ENCODE measurements at places on chromosomes 3 and 15.

- no peak for DNase-seq
These were observed 84.3 kb downstream of the SHQ1 start for GRCh38 chr3:72763751-72764440.

GRCh38 chr3:16243706-16244490 lies 20.8 kb downstream of the DPH3 start:
- no peak for DNase-seq

- DNase-seq: no peak
These were observed 299.9 kb downstream of the TBC1D5 start for GRCh38 chr3:17442332-17443049.

DNA sequence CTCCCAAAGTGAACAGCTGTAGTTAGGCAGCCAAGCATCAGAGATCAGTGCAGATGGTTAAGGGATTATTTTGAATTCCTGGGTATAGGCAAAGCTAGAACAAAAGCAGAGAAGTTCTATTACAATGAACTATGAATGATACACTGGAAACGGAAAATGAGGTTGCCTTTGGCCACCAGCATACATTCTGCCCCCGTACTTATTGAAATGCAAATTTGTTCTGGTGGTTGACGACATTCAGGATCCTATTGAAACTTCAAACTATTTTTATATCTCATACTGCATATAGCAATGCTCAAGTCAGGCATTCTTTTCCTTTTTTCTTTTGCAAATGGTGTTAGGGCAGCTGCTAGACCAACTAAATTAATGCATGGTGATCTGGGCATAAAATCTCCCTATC lies 61.7 kb downstream of the SLC12A1 start:
- no peak for DNase-seq

- DNase-seq: no peak
These were observed 77.3 kb downstream of the APBA2 start for GRCh38 chr15:28962851-28963710.

DNA sequence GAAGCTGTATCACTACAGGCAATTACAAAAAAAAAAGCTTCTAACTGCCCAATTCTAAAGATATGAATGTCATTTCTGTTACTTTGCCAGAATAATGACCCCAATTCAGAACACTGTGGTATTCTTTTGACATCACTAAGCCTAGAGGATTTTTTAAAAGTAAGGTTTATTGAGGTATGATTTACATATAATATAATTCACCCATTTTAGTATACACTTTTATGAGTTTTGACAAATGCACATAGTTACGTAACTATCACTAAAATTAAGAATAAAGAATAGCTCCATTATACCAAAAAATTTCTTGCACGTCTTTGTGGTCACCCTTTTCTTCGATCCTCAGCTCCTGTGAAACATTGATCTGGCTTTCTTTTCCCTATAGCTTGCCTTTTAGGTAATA lies 74.0 kb upstream of the PLSCR5 start:
- DNase-seq: no peak

- no peak for DNase-seq
These were observed 40.5 kb downstream of the RASGRP1 start for GRCh38 chr15:38524156-38524555.

DNA sequence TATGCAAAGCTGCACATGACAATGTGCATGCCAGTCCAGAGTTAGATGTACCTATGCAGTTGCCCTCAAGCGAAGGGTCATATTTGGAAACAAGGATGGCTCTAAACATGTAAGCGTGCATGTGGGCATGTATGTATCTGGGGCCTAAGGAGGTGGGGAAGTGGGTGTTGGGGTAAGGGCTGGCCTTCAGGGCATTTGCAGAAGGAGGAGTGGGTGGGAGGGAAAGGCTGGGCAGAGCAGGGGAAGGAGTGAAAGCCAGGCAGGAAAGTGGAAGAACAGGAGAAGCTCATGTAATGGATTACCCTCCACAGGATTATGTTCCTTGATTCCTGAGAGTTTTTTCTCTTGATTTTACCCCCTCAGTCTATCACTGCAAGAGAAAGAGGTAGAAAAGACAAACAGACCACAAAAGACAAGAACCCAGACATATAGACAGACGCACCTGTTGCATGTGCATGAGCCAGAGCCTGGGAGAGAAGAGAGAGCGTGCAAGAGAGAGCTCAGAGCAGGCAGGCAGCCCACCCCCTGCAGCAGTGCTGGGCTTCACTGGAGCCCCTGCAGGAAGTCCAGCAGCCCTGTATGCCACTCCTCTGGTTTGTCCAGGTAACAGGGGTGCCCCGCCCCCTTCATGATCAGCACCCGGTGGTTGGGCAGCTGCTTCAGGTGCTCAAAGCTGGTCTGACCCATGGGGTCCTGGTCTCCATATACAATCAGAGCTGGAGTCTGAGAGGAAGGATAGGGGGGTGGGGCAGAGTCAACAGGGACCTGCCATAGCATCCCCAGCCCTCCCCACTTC lies 1.8 kb upstream of the PCBP4 start:
- DNase-seq: no peak

DNA sequence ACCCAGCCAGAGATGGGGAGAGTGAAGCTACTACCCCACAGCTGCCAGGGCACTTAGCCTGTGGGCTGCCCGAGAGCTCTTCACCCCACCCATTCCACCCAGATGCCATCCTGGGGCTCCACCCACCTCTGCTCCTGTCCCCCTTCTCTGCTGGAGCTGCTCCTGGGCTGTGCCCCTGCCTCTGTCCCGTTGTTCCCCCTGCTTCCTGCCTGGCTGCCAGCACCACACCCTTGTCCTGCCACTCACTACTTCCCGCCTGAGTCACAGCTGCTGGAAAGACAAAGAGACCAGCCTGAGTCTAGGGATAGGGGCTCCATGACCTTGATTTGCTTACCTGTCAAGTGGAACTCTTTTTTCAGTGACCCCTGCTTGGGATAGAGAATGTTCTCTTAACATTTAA lies 12.4 kb downstream of the GNAI2 start:
- no peak for DNase-seq

- DNase-seq: no peak
These were observed 166.6 kb downstream of the ANO10 start for GRCh38 chr3:43455233-43455632.

DNA sequence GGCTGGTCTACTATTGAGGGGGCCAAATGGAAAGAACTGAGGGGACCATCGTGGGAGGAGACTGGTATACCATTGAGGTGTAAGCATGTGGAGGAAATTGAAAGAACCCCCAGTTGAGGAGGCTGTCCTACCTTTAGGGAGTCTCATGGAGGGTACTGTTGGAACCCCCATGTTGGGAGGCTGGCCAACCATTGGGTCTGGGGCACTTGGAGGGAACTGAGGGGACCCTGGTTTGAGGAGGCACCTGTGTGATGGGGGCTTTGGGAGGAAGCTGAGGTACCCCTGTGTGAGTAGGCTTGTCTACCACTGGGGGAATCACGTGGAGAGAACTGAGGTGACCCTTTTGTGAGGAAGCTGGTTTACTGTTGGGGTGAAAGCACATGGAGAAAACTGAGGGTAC lies 157.5 kb downstream of the FBLN2 start:
- DNase-seq: no peak

GRCh38 chr3:149332227-149332765 lies 1.1 kb downstream of the TM4SF18 start:
- no peak for DNase-seq

DNA sequence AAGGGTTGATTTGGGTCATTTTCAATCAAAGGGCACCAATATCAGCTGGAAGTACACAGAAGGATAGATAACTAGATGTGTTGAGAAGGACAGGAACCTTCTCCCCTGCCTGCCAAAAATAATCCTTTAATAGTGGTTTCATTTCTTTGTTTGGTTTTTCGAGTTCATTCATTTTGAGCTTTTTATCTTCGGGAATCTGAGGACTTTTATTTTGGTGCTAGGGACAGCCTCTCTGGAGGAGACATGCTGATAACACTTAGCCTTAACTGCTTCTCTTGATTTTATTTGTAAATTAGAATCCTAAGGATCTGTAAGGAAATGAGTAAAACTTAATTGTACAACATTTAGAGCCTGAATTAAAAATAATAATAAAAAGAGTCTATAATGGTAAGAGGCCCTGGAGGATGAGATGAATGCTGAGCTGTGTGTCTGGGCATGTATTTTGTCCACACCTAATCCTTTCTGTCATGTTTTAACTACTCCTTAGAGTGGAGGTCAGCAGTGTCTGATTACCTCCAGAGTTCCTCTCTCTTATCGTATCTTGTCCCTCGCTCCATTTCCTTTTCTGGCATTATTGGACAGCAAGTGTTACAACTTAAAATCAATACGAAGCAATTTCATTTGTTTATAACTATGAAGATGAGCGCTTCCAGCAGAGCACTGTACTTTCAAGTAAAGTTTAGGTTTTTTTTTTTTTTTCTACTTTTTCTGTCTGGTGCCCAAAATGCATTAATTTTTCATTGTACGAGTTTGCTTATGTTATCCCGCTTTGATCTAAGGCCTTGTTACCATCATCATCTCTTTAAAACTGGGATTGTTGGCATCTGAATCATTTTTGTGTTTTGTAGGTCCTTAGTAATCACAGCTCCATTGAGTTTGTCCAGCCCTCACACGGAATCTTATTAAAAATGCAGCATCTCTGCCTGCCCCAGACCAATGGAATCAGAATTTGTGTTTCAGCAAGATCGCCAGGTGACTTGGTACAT lies 22.8 kb downstream of the PTPRG start:
- DNase-seq: no peak

DNA sequence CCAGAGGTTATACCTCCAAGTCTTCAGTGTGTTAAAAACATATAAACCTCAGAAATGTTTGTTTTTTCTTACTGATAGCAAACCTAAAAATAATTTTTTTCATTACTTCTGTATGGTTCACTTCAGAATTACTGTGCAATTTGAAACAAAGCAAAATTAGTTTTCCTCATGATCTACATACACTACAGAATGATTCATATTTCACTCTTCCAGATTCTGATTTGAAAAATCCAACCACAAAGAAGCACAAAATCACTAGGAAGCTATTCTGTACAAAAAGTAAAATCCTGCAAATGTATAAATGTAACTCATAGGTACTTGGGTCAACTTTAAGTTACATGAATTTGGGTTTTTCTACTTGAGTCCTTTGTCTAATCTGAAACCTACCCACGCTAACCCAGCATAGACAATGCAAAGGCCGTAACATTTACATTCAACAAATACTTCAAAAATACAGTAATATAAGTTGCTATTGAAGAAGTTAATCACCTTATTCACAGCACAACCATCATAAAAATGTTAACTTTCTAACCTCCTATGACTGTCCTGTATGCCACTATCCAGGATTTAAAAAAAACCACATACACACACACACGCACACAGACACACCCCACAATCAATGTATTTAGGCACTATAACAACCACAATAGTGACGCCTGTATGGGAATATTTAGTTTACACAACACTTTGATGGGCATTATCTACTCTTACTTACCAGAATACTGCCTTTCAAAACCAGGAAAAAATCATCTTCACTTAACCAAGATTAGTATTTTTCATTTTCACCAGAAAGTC lies 11.5 kb downstream of the ATP13A3 start:
- no peak for DNase-seq

DNA sequence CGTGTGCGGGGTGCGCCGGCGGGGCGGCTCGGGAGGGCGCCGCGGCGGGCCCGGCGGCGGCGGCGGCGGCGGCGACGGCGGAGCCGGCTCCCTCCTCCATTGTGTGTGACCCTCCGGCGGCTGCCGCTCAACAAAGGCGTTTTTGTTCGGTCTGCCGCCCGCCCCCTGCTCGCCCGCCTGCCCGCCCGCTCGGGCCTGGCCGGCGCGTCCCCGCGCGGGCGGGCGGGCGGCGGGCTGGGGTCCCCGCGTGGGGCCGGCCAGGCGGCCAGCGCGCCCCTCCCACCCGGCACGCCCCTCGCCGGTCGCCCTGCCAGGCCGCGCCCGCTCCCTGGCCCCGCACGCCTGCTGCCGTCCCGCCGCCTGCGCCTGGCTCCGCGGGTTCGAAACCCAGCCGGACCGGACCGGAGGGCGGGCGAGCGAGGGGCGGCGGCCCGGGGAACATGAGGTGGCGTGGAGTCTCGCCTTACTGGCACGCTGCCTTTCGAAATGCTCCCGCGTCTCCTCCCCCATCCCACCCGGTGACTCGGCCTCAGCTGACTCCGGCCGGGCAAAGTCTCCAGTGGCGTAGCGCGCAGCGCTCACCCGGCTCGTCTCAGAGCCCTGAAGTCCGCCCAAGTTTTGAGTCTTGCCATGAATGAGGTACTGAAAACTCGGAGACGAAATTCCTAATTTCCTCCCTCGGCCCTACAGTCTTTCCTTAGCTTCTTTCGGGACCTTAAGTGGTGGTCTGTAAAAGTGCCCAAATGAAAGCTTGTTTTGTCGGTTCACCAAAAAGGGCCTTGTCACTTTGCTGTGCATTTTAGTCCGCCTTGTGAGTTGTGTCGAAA lies 588 bp downstream of the MAPK6 start:
- peak; percentile 38 for DNase-seq

DNA sequence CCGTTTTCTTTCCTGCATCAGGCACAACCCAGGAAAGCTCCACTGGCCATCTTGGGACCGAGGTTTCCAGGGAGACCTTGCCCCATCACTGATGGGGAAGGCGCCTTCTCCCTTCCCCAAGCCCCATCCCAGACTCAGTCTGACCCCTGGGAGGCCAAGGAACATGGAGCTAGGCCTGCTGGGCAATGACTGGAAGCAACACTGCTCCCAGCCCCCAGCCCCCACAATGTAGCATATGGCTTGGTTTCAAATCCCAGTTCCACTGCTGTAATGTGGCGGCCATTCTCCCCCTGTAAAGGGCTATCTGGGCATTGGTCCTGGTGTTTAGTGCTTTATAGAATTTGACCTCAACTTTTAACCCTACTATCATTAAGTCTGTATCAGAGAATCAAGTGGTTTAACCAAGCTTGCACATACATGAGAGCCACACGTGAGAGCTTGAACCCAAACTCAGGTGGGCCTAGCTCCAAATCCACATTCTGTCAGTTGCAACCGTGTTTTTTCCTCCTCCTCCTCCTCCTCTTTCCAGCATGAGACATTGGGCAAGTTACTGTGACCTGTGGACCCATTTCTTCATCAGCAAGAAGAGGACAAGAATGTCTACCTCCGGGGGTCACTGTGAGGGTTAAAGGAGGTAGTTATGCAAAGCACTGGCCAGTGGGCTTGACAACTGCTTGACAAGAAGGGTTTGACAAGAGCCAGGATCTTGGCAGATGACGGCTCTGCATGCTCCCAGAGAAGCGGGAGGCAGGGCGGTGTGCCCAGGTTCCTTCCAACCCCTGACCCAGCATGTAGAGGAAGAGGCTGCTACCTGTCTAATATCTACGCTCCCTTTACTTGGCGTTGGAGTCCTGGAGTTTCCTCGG lies 37.4 kb downstream of the KLHL25 start:
- DNase-seq: no peak

GRCh38 chr3:120181632-120182031 lies 87.4 kb upstream of the GSK3B start:
- no peak for DNase-seq

DNA sequence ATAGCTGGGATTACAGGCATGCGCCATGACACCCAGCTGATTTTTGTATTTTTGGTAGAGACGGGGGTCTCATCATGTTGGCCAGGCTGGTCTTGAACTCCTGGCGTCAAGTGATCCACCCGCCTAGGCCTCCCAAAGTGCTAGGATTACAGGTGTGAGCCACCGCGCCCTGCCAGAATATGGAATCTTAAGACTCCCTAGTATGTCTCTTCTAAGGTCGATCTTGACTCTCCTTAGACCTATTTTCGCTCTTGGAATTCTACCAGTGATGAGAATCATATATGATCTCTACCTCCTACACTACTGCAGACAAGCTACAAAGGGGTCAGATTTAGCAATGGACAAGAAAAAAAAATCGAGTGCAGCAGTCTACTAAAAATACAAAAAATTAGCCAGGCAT lies 19.3 kb upstream of the EOGT start:
- no peak for DNase-seq
